ENCODE measurements at places on chromosomes 12 and 14. TPM values are rescaled to one million over a fixed set of nuclear protein-coding genes. Genes with fewer than 3 reads are reported as not detected.

GRCh38 chr12:64747695-64748094 lies 11.5 kb downstream of the GNS start:
- no peak for DNase-seq

- no peak for DNase-seq
These were observed 14.8 kb upstream of the KRT81 start for GRCh38 chr12:52305921-52306705.

DNA sequence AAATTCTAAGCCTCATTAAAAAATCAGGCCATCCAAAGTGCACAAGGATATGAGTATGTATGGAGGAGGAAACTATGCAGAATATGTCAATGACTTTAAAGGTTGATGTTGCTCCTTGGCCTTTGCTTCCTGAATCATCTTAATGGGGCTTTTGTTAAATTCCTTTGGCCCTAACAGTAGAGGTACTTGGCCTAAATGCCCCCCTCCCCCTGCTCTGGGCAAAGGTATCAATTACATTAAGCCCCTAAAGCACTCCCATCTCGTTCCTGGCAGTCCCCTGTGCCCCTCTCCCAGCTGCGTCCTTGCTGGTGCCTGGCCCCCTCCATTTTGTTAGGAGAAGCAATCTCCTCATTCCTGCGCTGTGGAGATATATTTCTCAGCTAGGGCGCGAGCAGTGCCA lies 4.8 kb downstream of the COPZ1 start:
- DNase-seq, result no peak

DNA sequence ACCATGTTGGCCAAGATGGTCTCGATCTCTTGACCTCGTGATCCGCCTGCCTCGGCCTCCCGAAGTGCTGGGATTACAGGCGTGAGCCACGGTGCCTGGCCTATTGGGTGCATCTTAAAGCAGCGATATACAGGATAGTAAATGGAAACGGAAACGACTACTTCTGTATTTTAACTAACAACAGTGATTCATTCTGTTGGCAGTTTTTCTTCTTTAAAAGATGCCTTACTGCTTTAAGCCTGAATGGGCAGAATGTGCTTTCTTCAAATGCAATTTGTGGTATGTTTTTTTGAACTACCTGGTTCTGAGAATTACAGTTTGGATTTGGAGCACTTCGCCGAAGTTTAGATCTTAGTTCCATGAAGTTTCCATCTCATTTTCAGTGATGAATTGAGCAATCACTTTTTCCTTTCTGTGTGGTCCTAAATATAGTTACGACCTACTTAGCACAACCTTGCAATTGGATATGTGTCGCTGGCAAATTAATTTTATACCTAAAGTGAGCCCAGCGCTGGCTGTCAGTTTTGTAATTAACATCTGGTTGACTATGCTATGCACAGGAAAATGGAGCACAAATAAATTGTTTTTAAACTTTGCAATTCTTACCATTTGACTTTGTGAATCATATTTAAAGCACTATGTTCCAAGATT lies 53.6 kb upstream of the EIF5 start:
- DNase-seq, result no peak

DNA sequence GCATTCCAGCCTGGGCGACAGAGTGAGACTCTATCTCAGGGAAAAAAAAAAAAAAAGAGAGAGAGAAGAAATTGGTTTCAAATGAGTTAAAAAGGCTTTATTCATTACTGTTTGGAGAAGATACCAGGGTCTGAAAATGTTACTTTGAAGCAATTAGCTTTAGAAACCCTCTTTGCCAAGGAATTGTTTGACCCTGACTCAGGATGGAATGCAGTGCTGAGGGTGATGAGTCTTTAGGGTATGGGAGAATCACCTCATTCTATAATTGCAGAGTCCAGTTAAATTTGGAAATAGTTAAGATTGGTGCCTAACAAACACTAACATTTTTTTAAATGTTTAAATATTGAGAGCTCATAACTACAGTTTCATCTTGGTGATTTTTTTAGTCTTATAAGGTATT lies 13.3 kb downstream of the RAP1B start:
- no peak for DNase-seq

DNA sequence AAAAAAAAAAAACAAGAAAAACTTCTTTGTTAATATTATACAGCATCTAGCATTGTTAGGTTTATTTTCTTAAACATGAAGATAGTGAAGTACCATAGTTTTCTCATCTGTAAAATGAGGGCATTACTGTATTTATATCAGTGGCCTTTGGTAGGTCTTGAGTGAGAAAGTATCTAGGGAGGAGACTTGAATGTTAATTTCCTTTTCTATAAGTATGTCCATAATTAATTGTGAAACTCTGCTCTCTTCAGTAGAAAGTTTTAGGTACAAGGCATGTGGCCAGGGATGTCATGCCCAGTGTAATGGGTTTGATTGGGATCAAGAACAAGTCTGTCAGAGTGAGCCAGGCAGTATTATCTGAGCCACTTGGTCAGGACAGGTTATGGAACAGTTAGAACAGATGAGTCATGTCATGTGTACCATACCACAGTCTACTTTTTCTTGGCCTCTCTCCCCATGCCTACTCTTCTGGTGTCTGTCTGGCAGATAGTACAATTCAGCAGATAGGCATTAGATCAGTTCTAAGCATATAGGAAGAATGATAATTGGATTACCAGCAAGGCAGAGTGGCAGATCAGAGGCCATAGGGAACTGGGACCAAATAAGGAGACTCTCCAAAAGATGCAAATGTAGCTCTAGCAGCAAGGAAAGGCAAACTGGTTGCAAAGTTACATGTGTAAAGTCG lies 30.4 kb downstream of the FBXO34 start:
- DNase-seq, result no peak

DNA sequence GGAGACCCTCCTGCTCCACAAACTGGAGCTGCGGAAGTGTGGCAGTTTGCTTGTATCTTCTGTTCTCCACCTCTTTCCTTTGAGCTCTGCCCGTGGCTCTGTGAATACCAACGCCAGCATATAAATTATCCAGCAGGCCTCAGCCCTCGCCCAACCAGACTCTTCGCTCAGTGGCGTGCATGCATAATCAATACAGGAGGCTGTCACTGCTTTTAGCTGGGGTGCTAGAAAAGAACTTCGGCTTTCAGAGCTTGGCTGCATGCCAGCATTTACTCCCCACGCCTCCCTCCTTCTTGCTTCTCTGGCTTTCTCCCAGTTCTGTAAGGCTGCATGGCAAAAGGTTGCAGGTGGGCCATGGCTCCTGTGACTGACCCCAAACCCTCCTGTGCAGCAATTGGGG lies 26.9 kb downstream of the NRXN3 start:
- no peak for DNase-seq

- DNase-seq, result no peak
These were observed 5.1 kb downstream of the RESF1 start for GRCh38 chr12:31964280-31964679.

GRCh38 chr12:22254478-22254877 lies 80.0 kb downstream of the ST8SIA1 start:
- no peak for DNase-seq

GRCh38 chr12:26122681-26123481 lies 2.0 kb downstream of the BHLHE41 start:
- no peak for DNase-seq

GRCh38 chr14:77459072-77459723 lies 1.3 kb downstream of the AHSA1 start:
- no peak for DNase-seq

DNA sequence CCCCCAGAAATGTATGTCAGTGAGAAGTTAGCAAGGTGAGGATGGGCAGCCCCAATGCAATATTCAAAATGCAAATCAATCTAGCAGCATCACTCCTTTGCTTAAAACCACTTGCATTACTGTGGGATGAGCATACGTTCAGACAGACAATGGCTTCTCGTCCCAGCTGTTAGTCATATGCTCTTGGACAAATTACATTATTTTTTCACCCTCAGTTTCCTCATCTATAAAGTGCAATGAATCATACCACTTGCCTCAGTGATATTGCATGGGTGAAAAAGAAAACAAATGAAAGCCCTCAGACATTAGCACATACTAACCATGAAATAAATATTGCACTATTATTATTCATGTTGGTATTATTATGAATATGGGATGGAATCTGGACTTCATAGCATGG lies 132.3 kb downstream of the C12orf75 start:
- DNase-seq, result no peak

GRCh38 chr12:90959032-90959431 lies 4.1 kb upstream of the CCER1 start:
- no peak for DNase-seq

DNA sequence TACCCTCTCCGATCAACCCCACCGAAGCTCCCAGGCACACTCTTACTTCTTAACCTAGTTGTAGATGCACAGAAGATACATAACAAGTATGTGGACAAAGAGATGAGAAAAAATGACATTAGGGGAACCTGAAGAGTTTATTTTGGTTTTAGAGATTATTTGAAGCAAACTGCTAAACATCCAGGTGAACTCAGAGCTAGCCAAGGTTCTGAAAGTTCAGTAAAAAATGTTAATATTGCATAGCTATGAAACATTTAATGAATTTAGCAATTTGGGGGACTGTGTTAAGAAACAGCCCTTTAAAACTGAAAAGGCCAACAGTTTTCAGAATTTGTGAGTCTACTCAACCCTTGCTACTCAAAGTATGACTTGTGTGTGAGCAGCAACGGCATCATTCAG lies 174.4 kb downstream of the NAV3 start:
- no peak for DNase-seq

DNA sequence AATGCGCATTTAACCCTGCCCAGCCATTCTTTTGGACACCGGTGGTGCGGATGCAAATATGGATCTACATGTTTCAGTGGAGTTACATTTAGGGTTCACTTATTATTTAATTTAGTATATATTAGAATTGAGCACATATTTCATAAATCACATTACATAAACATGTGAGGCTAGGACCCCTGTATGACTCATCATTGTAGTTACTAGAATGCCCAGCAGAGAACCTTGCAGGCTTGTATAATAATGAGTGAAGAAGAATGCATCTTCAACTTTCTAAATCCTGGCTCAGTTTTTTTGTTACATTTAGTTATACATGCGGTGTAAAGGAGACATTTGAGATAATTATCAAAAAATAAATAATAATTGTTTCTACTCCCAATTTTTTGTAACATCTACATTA lies 369.0 kb downstream of the ATP23 start:
- DNase-seq, result no peak

GRCh38 chr14:92660571-92660970 lies 87.9 kb downstream of the LGMN start:
- DNase-seq, result no peak

DNA sequence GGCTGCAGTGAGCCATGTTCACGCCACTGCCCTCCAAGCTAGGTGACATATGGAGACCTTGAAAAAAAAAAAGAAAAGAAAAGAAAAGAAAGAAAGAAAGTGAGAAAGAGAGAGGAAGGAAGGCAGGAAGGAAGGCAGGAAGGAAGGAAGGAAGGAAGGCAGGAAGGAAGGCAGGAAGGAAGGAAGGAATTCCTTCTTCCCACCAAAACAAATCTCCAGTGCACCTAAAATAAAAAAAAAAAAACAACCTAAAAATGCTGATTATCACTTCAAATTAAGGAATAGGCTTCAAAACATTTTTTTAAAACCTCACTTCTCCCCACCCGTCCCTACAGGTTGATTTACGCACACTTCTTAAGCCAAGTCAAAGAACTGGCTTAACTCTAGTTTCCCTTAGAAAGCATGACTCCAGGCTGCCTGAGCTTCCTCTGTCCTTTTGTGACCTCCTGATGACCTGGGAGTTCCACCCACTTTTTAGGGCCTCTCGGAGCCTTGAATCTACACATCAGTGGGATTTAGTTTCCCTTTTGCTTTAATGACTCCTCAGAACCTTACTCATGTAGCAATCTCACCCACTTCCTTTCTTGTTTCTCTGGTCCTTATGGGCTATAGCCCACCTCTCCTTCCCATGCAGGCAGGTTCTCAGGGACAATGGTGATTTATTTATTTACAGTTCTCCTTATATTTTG lies 18.6 kb downstream of the DUSP6 start:
- no peak for DNase-seq

Gene LPAR5
- polyA plus RNA-seq, result 1.2 TPM

Gene CCDC197
- polyA plus RNA-seq, result not detected

Gene CCDC177
- 0.08 TPM for polyA plus RNA-seq

Gene SOX5
- polyA plus RNA-seq, result 5.1 TPM

Gene CD27
- 0.98 TPM for polyA plus RNA-seq
